ENCODE measurements at places on chromosomes 16 and 17.

GRCh38 chr17:60857556-60858080, 180.0 kb downstream of the BCAS3 start:
- no peak for DNase-seq

- DNase-seq, result no peak
Measured at GRCh38 chr17:35214192-35214591, 20.0 kb upstream of the SLC35G3 start.

- no peak for DNase-seq
Measured at GRCh38 chr17:6539871-6540270, 16.5 kb downstream of the PITPNM3 start.

DNA sequence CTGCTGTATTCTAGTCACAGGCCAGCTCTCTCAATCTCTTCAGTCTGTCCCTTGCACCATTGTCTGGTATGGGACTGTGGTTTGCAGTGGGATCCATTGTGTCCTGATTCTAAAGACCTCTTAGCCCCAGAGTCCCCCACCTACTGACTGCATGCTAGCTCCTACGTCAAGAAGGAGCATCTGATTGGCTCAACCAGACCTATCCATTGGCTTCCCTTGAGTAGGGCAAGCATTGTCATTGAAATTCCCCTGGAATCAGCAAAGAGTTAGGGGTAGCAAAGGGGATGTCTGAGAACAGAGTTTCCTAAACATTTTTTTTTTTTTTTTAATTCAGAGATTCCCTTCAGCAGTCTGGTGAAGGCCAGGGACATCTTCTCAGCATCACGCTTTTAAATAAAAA, 175.3 kb upstream of the MPHOSPH6 start:
- DNase-seq, result no peak

DNA sequence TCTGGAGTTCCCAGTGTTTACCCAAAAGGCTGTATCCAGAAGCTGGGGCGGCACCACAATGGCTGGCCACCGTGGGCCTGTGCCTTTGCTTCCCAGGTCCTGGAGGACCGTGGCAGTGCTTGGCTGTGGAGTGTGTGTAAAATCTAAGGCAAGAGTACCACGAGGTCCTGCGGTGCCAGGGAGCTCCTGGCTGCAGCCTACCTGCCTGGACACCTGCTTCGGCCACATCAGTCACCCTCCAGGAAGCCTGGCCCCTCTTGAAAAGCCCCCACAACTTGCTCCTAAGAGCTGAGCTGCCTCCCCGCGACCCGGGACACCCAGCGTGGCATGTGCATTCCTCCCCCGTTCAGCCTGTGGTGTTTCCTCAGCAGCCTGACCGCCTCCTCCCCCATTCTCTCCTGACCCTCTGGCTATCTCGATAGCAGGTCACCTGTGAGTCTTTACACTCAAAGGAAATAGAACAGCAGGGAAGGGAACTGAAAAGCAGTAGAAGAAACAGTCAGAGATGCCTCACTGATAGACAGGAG, 7.9 kb downstream of the TIMM22 start:
- no peak for DNase-seq

DNA sequence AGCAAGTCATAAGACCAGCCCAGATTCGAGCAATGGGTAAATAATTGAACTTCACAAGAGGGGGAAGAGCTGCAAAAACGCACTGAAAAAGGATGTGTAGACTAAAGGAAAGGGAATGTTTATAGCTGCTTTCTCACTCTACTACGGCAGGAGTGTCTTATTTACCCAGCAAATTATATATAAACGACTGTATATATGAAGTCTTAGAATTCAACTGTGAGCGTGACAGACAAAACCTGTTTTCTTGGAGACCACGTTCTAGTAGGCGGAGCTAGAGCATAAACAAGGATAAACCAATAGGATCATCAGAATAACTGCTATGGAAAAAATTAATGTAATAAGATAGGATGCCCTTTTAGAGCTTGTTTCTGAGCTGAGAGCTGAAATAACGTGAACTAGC, 394.6 kb upstream of the MON1B start:
- DNase-seq, result no peak

GRCh38 chr17:50672831-50673551, 34.7 kb downstream of the ANKRD40 start:
- DNase-seq, result no peak

DNA sequence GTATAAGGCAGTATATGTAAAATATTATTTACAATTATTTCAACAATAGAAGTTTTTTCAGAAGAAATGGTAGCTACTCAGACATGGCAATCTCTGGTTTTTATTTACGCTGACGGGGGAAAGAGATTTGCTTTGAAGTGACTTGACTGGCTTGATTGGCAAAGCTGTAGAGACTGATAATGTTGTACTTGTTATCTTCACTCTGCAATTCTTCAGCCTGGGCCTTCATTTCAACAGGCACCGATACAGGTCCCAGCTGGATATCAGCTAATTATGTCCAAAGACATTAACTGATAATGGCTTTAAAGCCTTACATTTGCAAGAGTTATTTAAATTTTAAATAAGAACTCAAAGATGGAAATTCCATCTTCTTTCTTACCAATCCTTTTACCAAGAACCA, 151.4 kb upstream of the HS3ST3A1 start:
- DNase-seq, result no peak

DNA sequence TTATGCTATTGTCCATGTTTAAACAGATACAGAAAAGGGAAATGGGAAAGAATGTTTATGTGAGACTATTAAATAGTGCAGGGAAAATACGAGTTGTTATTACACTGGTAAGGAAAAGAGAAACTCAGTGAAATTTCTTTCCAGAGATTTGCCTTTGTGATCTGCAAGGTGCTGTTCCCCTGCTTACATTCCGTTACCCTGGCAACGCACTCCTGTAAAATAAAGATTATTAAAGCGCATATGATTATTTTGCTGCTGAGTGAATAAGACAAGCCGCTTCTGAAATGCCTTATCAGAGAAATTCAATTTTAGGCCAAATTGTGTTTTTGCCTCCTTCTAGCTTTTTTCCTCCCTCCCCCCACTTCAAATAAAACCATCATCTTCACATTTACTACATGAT, 328.6 kb upstream of the PMFBP1 start:
- DNase-seq, result no peak

DNA sequence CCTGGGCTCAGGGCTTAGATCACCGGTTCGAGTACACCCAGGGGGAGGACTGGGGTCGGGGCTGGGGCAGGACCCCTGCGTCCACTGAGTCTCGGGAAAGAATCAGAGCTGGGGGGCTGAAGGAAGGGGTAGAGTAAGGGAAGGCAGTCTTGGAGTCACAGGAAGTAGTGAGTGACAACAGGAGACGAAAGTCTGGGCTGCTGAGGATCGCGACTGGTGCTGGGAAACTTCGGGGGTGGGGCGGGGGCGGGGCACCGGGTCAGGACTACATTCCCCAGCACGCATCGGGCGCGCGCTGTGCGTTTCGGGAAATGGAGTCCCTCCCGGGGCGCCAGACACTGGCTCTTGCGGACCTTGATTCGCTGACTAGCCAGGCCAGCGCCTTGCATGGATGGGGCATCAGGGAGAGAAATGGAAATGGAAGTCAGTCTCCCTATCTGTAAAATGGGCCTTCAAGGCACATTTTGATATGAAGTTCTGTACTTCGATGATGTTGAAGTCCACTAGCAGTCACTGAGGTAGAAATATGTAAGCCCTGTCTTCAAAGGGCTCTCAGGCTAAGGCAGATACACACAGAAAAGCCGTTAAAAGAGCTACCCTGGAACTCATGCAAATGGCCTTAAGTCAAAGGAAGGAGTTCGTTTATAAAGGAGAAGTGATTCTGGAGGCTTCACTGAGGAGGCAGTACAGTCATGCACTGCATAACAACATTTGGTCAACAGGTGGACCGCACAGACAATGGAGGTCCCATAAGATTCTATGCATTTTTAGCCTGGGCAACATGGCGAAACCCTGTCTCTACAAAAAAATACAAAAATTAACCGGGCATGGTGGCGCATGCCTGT, 697 bp downstream of the CTF1 start:
- DNase-seq, result no peak

GRCh38 chr17:81287741-81288430, 7.2 kb downstream of the SLC38A10 start:
- DNase-seq, result no peak

- peak; percentile 24 for DNase-seq
Measured at GRCh38 chr16:56300891-56301850, 109.9 kb downstream of the GNAO1 start.

DNA sequence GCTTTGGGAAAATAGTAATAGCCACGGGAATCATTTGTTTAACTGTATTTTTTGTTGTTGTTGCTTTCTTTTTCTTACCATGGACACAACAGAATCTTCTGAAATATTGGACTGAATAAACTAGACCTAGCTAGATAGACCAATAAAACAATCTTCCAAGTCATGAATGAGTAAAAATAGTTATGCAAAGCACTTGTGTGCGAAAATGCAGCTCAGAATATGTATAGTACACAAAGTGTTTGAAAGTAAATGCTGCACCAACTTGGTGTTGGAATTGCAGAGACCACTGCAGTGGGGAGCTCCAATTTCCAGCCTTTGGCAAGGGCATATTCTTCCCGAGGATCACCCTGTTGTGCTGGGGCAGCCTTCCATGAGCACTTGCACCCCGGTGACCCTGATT, 68.0 kb downstream of the AATF start:
- no peak for DNase-seq

DNA sequence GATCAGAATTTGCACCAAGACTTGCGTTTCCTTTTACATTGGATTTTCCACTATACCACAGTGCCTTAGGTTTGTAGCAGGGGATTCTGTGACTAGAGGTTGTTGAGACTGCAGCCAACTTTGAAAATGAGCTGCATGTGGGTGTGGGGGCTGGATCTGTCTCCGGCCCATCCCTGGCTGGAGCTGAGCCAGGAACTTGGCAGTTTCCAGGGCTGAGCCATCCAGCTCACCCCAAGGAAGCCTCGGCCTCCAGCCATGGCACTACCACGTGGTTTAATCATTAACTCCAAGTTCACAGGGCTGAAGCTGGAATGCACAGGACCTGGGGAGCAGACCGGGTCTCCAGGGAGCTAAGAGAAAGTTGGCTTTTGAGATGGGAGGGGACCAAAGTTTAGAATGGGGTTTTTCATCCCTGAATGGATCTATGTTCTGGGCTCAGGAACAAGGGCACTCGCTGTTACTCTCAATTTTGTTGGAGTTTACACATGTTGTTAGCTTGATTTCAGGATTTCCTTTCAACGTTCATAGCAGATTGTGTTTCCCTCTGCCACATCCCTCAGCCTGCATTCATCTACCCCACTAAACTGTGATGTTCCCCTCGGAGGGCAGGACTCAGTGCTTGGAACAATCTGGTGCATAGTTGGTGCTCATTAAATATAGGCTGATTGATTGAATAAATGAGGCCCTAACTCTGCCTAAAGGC, 42.3 kb upstream of the HNF1B start:
- no peak for DNase-seq

DNA sequence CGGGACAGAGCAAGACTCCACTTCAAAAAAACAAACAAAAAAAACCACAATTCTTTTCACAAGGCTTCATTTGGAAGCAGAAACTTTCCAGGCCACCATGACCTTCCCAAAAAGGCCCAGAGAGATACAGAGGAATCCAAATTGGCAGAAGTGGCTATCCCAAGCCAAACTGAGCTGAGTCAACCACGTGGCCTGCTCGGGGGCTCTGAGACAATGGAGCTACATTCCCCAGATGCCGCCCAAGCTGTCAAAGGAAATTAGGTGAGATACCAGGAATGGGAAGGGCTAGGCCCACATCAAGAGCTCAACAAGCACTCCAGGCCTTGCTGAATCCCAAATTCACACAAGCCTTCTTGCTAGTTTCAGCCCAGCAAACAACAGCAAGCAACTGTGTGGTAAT, 5.7 kb upstream of the EXOSC6 start:
- no peak for DNase-seq

- DNase-seq, result no peak
Measured at GRCh38 chr17:44903012-44903685, 3.9 kb upstream of the EFTUD2 start.

DNA sequence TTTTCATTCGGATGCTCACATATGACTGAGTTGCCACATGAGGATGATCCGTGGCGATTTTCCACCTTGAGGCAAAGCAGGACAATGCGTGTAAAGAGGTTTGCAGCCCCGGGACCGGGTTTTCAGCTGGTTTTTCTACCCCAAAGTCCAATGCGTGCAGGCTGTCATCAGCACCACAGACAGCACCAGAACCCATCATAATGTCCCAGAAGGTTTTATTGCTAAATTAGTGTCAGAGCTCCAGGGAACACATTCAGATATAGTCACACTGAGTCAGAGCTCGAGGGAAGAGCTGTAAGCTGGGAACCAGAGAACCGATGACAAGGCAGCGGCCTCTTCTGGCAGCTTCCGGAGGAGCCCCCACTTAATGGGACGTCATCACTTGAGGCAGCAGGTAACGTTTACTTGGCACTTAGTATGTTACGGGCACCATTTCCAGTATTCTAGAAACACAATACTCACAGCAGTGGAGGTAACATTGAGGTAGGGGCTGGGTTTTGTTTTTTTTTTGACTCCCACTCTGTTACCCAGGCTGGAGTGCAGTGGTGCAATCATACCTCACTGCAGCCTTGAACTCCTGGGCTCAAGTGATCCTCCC, 8.9 kb upstream of the NAGPA start:
- no peak for DNase-seq

DNA sequence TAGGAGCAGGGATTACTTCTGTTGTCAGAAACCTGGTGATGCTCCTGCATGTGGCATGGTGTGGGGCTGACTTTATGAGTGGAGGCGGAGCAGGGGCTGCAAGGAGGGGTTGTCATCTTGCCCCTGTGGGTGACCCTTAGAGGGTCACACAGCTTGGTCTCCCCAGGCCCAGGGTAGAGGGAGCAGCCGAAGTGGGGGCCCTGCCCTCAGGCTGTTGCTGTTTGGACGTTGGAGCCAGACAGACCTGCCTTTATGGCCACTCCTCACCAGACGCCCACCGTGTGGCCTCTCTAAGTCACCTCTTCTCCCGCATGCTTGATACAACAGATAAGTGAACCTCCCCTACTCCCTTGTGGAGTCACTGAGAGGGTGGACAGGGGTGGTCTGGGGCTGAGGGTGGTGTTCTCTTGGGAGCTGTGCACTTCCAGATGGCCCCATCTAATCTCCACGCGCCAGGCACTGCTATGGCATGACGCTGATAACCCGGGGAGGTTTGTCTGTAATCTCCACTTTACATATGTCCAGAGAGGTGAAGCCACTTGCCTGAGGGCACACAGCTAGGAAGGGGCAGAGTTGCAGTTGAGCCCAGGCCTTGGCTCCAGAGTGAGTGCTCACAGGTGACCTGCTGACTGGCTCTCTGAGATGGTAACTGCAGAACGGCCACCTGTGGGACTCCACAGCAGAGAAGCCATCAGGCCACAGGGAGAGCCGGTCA, 10.0 kb downstream of the MAP2K3 start:
- DNase-seq, result no peak
